ENCODE measurements at places on chromosomes 12 and 14.

DNA sequence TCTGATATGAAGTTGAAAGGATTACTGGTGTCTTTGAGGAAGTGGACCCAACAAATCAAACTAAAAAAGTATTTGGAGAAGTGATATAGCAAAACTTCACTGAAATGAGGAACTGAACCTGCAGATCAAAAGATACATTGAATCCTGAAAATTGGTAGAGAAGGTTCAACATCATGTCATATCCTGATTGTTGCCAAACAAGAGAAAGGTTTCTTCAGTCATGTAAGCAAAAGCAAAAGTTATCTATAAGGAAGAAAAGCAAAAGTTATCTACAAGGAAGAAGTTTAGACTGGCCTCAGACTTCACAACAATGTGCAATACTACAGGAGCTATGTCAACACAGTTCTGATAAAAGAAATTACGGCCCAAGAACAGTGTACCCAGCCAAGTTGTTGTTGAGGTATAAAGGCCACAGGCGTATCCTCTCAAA, 142.7 kb downstream of the RAD51B start:
- DNase-seq = no peak

- DNase-seq = no peak
Observed at GRCh38 chr14:82390586-82390985, 856.9 kb upstream of the SEL1L start.

DNA sequence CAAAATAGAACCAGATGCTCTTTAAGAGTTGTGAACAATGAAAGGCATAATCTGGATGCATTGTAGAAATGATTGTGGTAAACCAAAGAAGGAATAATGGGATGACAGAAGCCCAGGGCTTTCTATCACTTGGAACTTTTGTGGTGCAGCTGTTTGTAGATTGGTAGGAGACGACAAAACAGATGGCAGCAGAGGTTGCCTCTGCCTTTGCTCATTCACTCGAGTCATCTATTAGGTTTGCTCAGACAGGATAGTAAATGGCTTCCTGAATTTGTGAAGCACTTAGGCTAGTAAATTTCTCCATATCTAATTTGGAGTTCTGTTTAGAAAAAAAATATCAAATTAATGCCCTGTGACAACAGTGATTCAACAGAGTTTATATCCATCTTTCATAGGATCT, 78.4 kb downstream of the FGD4 start:
- DNase-seq = no peak

DNA sequence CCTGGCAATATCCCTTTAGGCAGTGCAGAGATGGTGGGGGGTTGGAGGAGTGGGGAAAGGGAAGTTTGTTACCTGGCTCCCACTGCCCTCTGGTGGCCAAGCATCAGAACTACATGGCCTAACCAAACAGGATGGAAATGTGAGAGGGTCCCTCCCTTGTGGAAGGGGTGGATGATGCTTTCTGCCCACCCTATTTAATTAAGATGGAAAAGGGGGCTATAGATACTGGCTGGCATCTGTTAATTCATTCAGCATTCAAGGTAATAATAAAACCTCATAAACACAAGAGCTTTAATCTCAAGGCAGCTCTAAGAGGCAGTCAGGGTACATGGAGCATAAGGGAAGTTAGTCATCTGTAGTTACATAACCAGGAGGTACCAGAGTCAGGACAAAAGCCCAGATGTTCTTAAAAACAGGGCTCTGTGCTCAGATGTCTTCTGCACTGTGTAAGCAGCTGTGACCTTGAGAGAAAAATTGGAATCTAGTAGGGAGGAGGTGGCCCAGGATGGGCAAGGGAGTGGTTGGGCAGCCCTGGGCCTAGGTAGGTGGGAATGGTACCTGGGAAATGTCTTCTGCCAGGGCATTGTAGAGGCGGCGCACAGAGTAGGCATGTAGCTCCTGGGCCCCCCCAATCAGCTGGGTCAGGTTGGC, 4.6 kb downstream of the AP1G2 start:
- peak; percentile 46 for DNase-seq

DNA sequence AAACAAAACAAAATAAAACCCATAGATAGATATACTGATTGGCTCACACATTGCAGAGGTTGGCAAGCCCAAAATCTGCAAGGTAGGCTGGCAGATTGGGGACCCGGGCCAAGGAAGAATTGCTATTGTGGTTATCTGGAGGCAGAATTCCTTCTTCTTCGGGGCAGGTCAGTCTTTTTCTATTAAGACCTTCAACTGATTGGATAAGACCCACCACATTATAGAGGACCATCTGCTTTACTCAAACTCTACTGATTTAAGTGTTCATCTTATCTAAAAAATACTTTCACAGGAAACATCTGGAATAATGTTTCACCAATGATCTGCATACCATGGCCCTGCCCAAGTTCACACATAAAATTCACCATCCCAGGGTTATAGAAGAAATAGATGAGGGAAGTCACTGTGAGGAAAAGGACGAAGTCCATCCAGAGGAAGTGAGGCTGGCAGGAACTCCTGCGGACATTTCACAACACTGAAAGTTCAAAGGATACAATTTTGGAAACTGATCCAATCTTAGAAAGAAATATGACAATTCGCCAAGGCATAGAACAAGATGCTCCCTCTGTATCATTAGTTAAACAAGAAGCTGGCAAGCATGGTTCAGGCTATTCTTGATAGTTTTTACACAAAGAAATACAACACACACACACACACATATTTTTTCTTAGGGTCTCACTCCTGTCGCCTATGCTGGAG, 127.6 kb upstream of the MED13L start:
- no peak for DNase-seq

DNA sequence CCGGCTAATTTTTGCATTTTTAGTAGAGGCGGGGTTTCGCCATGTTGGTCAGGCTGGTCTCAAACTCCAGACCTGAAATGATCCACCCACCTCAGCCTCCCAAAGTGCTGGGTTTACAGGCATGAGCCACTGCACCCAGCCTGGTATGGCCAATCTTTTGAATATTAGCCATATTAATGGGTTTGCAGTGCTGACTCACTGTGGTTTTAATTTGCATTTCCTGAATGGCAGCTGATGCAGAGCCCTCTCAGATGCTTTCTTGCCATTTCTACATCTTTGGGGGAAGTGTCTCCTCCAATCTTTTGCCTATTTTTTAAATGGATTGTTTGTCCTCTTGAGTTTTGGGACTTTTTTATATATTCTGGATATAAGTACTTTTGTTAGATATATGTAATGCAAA, 55.5 kb upstream of the NPAS3 start:
- DNase-seq = no peak

DNA sequence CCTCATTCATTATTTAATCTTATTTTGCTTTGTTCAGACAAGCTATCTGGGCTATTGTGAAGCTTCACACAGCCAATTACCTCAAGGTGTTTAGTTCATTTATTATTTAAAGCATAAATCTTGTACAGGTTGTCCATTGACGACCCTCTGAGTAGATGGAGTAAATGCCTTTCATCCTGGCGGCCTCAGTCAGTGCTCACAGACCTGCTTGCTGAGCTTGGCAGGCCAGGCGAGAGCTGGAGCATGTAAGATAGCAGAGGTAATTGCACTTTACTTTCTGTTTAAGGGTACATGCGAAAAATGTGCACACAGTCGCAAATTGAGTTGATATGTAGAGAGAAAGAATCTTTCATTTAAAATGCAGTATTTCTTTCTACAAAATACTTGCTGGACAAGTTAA, 224.4 kb downstream of the NPAS3 start:
- no peak for DNase-seq

DNA sequence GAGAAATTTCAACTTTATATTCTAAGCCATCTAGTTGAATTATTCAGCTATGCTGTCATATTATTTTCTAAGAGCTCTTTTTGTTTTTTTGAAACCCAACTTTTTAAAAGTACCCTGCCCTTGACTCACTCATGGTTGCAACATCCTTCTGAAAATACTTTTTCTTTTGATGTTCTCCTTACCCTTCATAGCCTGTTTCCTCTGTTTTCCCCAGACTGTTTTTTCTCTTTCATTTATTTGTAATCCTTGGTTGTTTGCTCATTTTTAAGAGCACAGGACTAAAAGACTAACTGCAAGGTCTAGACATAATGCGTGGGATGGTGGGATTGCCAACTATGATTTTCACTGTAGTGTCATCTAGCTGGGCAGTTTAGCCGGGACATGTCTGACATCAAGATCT, 21.2 kb upstream of the CDKL1 start:
- no peak for DNase-seq

- DNase-seq = no peak
Observed at GRCh38 chr12:28578833-28579252, 388.6 kb downstream of the CCDC91 start.

- DNase-seq = peak; percentile 60
Observed at GRCh38 chr14:56342494-56342942, 224.3 kb downstream of the PELI2 start.

- DNase-seq = no peak
Observed at GRCh38 chr12:80756875-80757274, 40.2 kb downstream of the MYF5 start.

DNA sequence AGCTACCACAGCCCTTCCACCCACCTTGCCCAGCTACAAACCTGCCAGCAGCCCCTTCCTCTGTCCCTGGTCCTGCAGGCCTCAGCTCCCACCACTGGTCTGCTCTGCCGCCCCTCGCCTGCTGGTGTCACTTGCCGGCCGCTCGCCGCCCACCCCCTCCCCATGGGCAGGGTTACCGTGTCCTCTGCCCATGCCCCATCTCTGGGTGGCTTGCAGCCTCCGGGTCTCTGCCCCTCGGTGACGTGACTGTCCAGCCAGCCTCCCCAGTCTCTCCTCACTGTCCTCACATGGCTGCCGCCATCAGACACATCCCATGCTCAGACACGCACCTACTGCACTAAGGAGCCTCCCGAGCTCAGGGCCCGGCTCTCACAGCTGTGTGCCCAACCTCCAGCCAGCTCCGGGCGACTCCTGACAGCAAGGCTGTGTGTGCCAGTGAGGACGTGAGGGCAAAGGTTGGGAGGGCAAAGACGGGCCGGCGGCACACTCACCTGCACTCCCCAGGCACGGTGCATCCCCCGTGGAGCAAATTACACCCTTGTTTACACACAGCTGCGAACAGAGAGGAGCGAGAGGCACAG, 13.4 kb downstream of the JAG2 start:
- no peak for DNase-seq

GRCh38 chr14:78292003-78292402, 121.8 kb downstream of the NRXN3 start:
- DNase-seq = no peak

- no peak for DNase-seq
Observed at GRCh38 chr12:39440781-39441180, 2.1 kb downstream of the KIF21A start.

GRCh38 chr12:78818487-78818886, 46.1 kb upstream of the SYT1 start:
- no peak for DNase-seq

- DNase-seq = no peak
Observed at GRCh38 chr14:51977075-51977474, 12.3 kb upstream of the RTRAF start.

DNA sequence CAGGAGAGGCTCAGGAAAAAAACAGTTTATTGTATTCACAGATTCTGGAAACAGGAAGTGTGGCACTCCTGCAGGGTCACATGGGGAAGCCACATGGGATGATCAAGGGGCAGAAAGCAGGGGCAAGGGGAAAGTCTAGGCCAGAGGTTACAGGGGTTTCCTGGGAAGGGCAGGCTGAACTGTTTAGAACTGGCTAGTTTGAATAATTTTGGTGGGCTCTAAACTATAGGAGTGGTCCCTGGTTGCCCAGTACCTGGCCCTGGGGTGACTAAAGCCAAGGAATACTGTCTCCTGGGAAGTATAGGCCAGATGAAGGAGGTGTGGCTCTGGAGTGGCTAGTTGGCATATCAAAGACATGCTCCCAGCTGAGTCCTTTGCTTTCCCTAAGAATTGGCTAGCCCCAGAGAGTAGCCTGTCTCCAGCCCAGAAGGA, 169.2 kb downstream of the SLC41A2 start:
- DNase-seq = no peak

DNA sequence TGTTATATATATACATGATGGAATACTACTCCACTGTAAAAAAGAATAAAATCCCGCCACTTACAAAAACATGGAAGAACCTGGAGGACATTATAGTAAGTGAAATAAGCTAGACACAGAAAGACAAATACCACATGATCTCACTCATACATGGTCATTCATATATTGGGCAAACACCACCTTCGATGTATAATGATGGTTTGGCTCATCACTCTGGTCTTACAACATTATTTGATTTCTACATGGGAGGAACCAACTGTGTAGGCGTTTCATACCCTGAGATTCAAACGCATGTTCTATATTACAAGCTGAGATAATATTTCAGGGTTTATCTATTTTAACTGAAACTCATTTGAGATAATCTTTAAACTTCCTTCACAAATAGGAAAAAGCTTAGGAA, 48.3 kb downstream of the ABCD2 start:
- DNase-seq = no peak

- DNase-seq = no peak
Observed at GRCh38 chr12:102394200-102394599, 86.2 kb downstream of the IGF1 start.

DNA sequence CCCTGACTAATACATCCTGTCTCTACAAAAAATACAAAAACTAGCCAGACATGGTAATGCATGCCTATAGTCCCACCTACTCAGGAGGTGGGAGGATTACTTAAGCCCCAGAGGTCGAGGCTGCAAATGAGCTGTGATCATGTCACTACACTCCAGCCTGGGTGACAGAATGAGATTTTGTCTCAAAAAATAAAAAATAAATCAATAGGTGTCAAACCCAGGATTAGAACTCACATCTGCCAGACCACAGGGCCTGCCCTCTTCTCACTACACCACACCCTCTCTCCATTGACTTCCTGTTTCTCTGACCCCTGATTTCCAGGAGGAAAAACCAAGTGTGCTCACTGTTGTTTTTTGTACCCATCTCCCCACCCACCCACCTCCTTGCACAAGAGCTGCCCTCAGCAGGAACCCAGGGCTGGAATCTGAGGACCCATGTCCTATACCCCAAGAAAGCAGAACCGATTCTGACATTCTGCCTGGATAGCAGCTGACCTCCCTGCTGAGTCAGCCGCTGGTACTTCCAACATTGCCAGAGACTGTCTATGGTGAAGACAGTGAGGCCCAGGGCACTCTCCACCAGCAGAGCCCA, 6.2 kb downstream of the CMKLR1 start:
- DNase-seq = no peak

DNA sequence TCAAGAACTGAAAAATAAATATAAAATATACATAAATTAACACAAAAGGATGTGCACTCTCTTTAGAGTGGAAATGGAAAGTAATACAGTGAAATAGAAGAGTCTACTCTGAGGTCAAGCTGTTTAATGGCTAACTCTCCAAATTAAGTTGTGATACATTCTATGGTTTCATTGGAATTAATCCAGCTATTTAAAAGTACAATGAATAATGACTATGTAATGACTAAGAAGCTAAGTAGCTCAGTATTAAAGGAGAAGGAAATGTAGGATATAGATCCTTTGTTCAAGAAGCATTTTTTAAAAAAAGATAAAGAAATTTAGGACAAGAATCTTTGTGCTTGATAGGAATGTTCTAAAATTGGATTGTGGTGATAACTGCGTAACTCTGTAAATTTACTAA, 85.3 kb downstream of the LRP6 start:
- peak; percentile 64 for DNase-seq

DNA sequence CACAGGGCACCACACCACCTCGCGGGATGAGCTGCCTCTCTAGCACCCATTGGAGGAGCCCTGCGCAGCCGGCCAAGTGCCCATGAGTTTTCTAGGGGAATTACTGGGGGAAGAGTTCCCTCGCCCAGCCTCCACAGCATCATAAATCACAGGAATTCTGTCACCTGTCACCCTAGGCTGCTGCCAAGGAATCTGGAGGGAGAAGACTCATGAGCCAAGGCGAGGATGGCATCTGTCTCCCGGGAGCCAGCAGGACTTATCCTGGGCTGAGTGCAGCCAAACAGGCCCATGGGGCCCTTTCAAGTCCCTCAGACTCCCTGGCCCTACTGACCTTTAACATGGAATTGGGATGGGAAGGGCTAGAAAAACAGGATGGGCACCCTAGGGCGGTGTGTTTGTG, 7.8 kb upstream of the OTUB2 start:
- DNase-seq = no peak
